CD4-positive, CD25-positive, alpha-beta regulatory T cell (primary cell): ENCODE measurements at places on chromosomes 6 and 20.

DNA sequence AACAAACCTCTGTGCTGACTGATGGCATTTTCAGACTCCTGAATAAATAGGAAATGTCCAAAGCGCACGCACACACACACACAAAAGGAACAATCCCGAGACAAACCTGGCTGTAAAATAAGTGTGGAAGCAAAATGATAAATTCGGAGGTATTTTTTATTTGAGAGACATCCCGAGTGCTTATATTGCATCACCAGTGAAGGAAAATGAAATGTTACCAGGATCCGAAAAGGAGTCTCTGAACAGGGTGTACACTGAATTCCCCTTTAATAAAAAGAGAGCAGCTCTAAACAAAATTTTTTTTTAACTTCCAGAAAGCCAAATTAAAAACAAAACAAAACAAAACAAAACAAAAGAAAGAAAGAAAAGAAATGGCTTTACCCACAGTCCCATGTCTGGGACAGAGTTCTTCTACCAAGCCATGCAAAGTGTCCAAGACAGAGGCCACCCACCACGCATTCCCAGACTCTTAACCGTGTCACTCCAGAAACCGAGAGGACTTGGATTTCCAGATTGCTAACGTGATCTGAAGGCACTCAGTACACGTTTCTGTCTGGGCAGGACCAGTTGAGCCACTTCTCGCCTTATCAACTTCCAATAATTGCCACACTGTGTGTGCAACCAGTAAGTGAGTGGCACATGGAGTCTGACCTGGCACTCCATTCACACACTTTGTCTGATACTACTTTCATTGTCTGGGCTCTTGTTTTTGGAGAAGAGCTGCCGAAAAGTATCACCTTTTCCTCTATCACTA, 817 bp downstream of the ME1 start:
- no peak for DNase-seq

DNA sequence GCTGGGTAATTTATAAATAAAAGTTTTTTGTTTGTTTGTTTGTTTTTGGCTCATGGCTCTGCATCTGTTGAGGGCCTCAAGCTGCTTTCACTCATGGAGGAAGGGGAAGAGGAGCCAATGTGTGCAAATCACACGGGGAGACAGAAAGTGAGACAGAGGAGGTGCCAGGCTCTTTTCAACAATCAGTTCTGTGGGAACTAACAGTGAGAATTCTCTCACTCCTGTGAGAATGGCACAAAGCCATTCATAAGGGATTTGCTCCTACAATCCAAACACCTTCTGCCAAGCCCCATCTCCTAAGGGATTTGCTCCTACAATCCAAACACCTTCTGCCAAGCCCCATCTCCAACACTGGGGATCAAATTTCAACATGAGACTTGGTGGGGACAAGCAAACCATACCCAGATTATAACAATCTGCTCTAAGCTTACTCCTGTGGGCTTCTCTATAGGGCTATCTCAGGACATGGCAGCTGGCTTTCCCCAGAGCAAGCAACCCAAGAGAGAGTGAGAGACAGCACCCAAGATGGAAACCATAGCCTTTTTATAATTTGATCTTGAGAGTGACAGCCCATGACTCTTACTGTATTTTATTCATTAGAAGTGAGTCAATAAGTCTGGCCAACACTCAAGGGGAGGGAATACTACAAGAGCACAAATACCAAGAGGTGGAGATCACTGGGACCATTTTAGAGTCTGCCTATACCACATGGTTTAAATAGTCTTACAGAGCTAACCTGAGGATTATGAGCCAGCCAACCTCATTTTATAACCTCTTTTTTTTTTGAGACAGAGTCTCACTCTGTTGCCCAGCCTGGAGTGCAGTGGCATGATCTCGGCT, 22.8 kb upstream of the LRRC1 start:
- no peak for DNase-seq

DNA sequence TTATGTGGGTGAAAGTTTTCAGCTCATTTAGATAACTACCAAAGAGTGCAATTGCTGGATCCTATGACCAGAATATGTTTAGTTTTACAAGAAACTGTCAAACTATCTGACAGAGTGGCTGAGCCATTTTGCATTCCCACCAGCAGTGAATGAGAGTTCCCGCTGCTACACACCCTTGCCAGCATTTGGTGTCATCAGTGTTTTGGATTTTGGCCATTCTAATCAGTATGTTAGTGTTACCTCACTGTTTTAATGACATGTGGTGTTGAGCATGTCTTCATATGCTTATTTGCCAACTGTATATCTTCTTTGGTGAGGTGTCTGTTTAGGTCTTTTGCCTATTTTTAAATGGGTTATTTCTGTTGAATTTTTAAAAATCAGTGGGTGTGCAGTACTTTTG, 120.9 kb downstream of the CFAP61 start:
- no peak for DNase-seq

- DNase-seq: no peak
These were observed 737.2 kb upstream of the MMS22L start for GRCh38 chr6:98020222-98020621.
